GM12864 (cell line): ENCODE measurements at places on chromosomes 7 and 10.

DNA sequence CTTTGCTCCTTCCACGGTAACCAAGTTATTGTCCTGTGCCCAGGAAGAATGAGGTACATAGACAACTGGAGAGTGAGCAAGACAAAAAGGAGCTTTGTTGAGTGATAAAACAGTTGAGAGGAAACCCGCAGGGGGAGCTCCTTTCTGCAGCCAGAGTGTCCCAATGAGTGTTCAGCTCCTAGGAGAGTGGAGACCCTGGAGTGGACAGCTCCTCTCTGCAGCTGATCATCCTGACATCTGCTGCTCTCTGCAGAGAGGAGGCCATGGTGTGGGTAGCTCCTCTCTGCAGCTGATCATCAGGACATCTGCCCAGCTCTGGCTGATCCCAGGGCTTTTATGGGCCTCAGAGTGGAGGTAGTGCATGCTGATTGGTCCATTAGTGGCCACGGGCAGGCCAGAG lies 53.4 kb upstream of the PCDH15 start:
- DNase-seq, result no peak

- no peak for DNase-seq
Observed at GRCh38 chr7:74083928-74084721, 521 bp downstream of the LIMK1 start.

GRCh38 chr10:12941966-12942365 lies 59.5 kb downstream of the CCDC3 start:
- no peak for DNase-seq

DNA sequence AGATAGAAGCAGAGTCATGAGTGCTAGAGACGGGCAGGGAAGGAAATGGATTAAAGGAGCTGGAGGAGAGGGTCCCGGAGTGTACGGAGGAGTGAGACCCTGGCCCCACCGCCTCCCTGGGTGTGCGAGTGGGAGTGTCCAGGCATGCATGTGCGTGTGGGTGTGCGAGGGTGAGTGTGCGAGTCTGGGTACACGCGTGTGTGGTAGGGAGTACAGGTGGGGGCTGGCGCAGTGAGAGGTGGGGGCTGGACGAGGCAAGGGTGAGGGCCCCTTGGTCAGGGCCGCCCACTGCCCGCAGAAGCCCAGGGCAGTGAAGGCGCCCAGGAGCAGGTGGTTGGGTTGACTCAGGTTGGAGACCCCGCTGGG lies 97.6 kb downstream of the BMS1 start:
- no peak for DNase-seq

- DNase-seq, result no peak
Observed at GRCh38 chr7:67875558-67875957, 878.9 kb downstream of the TYW1 start.

GRCh38 chr10:29370097-29371092 lies 81.5 kb downstream of the LYZL1 start:
- DNase-seq, result no peak

DNA sequence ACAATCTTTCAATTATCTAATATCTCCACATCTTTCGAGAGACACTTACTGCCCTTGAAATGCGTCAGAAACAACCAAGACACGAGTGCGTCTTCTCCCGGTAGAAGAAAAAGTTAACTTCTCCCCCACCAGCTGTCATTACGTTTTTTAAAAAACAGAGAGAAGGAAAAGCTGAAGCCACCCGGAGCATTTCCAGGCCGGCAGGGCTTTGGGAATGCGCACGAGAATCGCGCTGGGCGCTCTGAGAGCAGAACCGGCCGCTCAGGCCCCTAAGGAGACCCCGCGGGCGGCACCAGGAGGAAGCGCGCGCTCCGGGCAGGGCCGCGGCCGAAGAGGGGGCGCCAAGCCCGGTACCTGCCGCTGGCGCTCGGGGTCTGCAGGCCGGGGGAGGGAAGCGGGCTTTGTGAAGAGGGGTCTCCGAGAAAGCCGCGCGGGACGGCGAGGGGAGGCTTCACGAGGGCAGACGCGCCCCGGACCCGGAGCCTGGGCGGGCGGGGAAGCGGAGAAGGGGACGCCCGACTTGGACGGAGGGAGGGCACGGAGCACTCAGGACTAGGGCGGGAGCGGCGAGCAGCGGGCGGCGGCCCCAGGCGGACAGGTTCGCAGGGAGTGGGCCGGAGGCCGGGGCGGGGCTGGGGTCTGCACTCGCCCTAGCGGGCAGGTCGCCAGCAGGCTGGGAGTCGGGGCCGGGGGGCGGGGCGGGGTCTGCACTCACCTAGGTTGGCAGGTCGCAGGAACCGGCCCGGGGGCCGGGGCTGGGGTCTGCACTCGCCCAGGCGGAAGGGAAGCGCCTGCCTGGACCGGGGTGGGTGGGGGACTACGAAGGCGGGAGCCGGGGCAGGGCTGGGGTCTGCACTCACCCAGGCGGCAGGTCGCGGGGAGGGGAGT lies 932 bp downstream of the ESYT2 start:
- no peak for DNase-seq

DNA sequence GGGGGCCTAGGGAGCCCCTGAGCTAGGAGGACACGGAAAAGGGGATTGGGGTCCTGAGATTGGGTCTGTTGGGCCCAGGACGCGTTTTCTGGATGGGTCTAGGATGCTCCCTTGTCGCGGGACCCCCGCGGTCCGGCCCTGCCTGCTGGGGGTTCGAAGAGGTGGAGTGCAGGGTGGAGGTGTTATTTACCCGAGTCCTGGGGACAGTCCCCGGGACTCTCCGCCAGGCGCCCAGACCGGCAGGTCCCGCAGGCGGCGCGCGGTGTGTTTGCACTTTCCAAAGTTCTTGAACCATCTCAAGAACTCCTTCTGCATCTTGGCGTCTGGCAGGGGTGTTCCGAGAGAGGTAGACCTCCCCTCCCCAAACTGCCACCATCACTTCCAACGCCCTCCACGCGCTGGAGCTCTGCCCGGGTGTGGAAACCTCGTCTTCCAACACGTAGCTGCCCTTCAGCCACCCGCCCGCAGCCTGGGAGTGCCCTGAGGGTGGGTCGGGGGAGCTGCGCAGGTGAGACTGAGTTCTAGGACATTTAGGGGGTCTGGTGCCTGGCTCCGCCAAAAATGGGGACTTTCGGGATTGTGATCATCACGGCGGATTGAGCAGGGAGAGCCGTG lies 569 bp downstream of the CAV1 start:
- DNase-seq, result no peak

DNA sequence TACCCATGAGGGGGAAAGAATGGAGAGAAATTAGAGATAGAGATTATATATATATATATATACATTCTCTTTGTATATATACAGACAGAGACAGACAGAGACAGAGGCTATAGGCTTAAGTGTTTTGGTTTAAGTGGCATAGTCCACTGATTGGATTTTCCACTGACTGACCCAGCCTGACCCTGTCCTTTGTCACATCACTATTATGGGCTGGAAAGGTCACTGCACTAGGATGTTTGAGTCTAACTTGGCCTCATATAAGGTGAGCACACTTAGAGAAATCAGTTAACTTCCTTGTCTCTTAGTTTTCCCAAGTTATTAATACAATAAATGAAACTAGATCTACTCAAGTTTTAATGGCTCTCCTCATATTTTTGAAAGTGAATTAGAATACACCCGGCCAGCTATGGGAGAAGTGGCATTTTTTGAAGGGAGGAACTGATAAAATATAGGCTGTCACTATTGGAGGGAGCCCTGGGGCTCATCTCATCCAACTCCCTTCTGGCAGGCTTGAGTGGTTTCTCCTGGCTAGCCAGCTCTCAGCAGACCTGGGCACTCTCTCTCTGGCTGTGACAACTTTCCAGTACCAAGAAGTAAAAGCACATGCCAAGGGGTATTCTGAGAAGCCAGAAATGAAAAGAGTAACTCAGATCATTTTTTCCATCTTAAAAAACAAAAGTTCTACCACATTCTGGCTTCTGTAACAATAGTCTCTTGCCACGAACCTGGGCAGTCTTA lies 455.6 kb upstream of the ANKRD30A start:
- no peak for DNase-seq

- DNase-seq, result no peak
Observed at GRCh38 chr7:122803323-122803722, 82.9 kb downstream of the CADPS2 start.

GRCh38 chr10:132974249-132974796 lies 32.0 kb upstream of the CFAP46 start:
- DNase-seq, result no peak

- DNase-seq, result no peak
Observed at GRCh38 chr7:90111-91063, 102.0 kb upstream of the FAM20C start.

DNA sequence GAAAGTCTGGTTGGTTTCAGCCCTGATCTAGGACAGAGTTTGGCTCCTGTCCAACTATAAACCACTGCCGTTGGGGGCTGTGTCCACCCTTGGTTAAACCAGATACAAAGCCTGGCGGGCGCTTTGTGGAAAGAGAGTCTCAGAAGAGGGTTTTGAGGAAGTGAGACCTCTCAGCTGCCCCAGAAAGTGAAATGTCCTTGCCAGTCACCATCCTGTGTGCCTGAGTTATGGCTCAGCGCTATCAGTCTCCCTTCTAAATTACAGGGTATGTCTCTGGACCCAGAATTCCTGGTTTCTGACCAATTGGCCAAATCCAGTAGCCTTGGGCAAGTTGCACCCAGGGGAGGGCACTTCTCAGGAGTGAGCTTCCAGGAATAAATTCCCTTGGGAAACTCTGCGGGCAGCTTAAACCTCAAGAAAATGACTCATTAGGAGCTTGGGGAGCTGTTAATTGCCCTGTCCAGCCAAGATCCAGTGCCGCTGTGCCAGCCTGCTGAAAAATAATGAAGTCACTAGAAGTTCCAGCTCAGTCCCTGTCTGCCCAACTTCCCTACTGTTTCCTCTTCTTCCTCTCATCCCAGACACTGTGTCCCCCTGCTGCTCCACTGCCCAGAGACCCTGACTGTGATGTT lies 66.7 kb upstream of the PDZD8 start:
- DNase-seq, result no peak

GRCh38 chr7:29247224-29247962 lies 52.8 kb downstream of the CHN2 start:
- DNase-seq, result no peak

- DNase-seq, result no peak
Observed at GRCh38 chr7:40220421-40220911, 85.7 kb downstream of the SUGCT start.

GRCh38 chr7:132065193-132065988 lies 509.0 kb upstream of the PODXL start:
- no peak for DNase-seq

DNA sequence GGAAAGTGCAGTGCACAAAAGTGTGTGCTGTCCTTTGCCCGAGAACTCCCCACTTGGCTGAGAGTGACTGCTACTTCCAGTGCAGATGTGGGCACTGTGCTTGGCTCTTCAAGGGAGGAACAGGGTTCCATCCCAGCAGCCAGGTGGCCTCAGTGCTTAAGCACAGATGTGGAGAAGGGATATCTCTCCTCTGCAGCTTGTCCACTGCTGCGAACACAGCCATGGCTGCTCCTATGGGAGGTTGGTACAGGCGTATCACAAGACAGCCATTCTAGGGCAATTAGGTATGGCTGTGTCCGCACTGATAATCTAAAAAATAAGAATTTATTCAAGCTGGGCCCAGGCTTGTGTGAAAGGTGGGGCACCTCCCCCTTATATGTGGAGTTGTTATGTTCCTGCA lies 66.6 kb downstream of the GLCCI1 start:
- DNase-seq, result no peak

GRCh38 chr10:91366704-91367103 lies 43.4 kb upstream of the HECTD2 start:
- no peak for DNase-seq

- DNase-seq, result no peak
Observed at GRCh38 chr7:18846765-18847215, 270.6 kb downstream of the TWIST1 start.

- no peak for DNase-seq
Observed at GRCh38 chr10:83625831-83626360, 513.4 kb upstream of the GHITM start.

DNA sequence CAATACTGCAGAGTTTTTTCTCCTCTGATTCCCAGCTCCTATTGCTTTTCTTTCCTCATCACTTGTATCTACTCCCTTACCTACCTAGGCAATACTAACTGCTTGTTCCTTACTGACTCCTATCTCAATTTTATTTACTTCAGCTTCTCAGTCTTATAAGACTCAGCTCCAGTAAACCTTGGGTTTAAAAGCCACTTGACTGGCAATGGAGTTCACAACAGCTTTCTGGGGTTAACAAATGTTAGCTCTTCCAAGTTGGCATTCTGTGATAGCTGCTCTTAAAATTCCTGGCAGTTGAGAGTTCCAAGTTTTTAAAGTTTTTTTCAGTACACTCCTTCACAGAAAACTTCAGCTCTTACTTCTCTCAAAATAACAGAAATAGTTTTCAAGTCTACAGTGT lies 14.2 kb downstream of the ATAD1 start:
- DNase-seq, result no peak

DNA sequence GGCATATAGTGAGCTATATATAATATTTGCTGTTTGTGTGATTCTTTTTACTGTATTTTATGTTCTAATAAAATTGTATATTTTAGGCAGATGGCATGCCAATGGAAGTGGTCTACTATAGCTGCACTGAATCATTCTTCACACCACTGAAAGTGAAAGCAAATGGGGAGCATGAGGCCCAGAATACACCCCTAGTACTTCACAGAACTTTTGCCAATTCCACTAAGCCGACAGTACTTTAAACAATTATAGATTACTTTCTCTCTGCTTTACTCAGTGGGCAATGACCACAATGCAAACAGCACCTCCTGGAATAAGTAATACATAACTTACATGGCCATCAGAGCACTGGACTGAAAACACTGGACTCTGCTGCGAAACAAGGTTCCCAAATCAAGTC lies 70.2 kb downstream of the ANKRD26 start:
- no peak for DNase-seq
